ENCODE measurements at places on chromosomes 13 and 19.

- DNase-seq, result no peak
These were observed 22.0 kb downstream of the ELAVL1 start for GRCh38 chr19:7983286-7983950.

- no peak for DNase-seq
These were observed 7.4 kb downstream of the DHRS12 start for GRCh38 chr13:51796546-51796945.

- DNase-seq, result peak; percentile 18
These were observed 11.8 kb downstream of the PALM start for GRCh38 chr19:720345-721160.

DNA sequence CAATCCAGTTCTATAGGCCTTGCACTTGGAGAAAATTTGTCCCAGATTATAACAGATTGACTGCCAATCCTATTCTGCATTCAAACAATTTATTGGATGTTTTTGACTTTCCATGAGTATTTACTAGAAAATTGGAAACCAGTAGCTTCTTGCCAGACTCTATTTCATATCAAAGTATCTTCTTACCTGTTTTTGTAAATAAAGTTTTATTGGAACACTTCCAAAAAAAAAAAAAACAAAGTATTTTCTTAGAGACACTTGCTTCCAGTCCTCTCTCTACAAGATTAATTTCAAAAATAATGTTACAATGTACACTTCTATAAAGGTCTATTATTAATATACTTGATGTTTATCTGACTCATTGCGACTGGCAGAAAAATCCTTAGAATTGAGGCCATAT is 209.2 kb upstream of the PCDH9 start:
- DNase-seq, result no peak

- no peak for DNase-seq
These were observed 24.4 kb downstream of the IL17D start for GRCh38 chr13:20727856-20728255.

DNA sequence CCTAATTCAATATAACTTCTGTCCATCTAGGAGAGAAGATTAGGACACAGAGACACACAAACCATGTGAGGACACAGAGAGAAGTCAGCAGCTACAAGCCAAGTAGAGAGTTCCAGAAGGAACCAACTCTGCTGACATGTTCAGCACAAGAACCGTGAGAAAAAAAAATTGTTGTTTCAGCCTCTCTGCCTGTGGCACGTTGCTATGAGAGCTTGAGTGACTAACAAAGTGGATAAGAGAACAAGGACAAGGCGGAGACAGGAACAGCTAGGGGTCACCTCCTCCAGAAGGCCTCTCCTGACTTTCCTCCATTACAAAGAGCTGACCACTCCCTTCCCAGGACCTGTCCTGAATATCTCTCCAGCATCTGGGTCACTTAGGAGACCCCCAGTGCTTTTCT is 5.6 kb upstream of the SIGLEC12 start:
- no peak for DNase-seq

DNA sequence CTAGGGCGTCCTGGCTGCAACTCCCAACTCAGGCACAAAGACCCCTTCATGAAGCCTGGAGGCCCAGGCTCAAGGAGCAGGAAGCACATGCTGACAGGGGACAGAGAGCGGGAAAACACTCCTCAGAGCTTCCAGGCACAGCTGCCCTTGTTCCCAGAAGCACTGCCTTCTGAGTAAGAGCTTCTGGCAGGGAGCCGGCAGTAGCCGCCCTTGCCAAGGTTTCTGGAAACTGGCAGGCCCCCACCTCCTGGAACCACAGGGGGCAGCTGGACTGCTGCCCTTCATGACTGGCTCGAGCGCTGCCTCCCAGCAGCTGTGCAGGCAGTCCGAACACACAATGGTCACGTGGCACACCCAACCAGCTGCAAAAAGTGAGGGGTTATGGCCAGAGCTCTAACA is 33.6 kb upstream of the EPHX3 start:
- DNase-seq, result peak; percentile 96

DNA sequence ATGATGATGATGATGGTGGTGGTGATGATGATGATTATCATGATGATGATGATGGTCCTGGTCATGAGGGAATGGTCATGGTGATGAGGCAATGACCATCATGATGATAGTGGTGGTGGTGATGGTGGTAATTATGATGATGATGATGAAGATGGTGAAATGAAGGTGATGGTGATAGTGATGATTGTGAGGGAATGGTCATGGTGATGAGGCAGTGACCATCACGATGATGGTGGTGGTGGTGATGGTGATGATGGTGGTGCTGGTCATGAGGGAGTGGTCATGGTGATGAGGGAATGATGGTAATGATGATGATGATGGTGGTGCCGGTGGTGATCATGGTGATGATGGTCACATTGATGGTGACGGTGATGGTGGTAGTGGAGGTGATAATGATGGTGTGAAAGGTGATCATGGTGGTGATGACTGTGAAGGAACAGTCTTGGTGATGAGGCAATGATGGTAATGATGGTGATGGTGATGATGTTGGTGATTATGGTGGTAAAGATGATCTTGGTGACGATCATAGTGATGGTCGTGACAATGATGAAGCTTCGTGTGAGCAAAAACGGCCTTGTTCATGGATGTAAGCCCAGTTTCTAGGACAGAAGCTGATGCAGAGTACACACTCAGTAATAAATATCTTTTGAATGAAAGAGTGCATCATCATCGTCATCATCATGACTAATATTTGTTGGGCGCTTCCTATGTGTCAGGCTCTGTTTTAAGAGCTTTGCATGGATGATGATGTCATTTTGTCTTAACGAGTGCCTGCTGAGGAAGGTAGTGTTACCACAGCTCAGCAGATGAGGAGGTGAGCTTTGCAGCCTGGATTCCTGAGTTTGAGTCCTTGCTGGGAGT is 17.3 kb downstream of the SBK2 start:
- peak; percentile 63 for DNase-seq

- DNase-seq, result peak; percentile 68
These were observed 922 bp downstream of the PLEKHG2 start for GRCh38 chr19:39413272-39413910.

GRCh38 chr13:28624707-28625432 is 34.1 kb upstream of the POMP start:
- DNase-seq, result no peak

- no peak for DNase-seq
These were observed 15.7 kb downstream of the NOSIP start for GRCh38 chr19:49564616-49565045.

GRCh38 chr19:48719263-48720171 is at the start of gene MAMSTR:
TSS of gene MAMSTR (minus strand) at chr19:48719725. CDS start at chr19:48719031, 694 bp downstream.
- DNase-seq, result no peak

DNA sequence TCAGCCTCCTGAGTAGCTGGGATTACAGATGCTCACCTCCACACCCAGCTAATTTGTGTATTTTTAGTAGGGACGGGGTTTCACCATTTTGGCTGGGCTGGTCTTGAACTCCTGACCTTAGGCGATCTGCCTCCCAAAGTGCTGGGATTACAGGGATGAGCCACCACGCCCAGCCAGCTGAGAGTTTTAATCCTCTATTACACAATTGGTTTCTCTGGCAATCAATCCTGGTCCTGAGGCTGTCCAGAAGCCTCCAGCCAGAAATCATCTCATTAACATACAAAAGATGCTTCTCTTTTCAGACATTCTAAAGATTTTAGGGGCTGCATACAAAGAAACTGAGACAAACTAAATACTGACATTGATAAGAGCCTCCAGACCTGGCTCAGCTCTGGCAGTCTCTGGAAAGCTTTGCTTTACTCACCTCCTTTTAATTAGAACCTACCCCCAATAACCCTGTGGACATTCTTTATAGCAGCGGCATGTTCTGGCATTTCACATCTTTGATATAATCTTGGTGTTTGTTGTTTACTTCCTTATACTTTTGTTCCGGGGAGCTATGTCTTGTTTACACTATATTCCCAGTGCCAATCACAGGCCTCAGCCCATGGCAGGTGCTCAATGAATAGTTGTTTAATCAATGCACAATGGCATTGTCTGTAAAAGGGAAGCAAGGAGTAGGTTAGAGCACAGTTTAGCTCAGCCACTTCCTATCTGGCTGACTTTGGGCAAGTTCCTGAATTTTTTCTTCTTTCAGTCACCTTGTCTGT is 4.1 kb upstream of the ZNF724 start:
- no peak for DNase-seq

GRCh38 chr13:79401259-79402070 is 4.6 kb downstream of the RBM26 start:
- no peak for DNase-seq

- DNase-seq, result no peak
These were observed 17.9 kb downstream of the DEDD2 start for GRCh38 chr19:42199440-42200115.

DNA sequence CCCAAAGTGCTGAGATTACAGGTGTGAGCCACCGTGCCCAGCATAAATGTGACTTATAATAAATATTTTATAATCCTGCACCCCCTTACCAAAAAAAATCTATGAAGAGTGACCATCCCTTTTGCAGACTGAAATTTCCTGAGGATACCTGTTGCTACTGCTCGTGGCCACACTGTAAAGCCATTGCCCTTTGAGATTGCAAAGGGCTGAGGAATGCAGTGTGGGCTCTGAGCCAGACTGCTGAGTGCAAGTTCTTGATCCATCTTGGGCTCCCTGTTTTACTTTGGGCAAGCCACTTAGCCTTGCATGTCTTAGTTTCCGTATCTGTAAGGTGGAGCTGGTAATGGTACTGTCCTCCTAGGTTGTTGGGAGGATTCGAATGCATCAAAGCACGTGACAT is 23.4 kb downstream of the SIPA1L3 start:
- peak; percentile 31 for DNase-seq

GRCh38 chr19:7648265-7649014 is 11.5 kb downstream of the STXBP2 start:
- no peak for DNase-seq

DNA sequence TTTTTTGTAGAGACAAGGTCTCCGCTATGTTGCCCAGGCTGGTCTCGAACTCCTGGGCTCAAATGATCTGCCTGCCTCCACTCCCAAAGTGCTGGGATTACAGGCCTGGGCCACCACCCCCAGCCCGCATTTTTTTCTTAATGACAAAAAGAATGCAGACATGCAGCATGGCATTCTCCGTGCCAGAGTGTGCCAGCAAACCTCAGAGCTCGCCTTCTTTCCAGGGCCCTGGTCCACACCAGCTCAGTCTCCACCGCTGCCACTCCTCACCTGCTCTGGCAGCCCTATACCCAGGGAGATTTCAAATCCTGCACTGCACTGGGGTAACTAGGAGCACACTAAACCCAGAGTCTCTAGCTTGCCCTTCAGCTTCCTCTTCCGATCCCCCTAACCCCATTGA is 41.7 kb downstream of the ZIC5 start:
- DNase-seq, result no peak
